ENCODE measurements at places on chromosomes 3 and 15.

DNA sequence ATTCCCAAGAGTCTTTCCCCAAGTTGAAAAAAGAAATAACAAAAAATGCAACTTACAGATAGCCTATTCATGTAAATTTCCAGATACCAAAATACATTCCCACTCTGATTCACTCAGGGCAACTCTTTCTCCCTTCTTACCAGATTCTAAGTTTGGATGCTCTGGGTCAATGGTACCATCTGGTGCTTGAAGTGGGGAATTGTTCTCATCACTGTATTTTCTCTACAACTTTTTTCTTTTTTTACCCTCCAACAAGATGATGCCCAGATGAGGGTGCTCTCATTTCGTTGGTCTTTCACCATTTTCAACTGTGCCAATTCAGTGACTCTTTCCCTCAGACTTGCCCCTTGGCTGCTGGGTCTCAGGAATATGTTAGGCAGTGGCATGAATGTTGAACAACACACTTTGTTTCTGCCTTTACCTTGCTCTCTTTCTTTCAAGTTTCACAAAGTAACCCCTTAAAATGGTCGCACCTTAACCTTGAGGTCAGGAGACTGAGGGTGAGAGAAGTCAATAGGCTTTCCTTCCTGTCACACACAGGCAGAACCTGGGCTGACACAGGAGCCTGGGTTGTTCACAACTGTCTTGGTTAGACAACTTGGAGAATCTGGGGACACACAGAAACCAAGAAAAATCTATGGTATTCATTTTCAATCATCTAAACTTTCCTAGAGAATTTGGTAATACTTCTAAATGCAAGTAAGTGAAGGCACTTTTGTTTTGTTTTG lies 330.7 kb upstream of the SLCO3A1 start:
- DNase-seq, result no peak

DNA sequence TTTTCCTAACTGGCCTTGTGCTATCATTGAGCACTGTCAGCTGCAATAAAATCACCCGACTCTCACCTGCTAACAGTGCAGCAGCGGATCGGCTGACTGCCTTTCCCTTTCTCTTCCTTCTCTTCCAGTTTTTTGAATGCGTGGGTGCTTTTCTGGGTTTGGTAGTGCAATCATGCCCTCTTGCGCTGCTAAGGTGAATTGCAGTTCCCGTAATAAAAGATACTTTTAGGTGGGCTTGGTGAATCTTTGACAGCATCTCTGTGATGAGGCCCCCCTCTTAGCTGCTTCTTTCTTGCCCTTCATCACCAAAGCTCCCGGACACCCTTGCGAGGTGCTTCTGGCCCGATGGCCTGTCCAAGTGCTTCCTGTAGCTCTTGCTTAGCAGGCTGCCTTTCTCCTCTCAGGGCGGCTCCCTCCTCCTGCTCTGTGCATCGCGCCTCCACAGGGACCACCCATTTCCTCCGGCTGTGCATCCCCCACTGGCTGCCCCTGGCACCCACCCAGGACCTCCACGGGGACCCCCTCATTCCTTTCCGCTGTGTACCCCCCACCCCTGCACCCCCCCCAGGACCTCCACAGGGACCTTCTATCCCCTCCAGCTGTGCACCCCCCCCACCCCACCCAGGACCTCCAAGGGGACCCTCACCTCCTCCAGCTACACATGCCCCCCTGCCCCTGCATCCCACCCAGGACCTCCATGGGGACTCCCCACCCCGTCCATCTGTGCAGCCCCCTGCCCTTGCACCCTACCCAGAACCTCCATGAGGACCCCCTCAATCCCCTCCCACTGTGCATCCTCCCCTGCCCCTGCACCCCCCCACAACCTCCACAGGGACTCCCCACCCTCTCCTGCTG lies 50.8 kb upstream of the RPL32 start:
- no peak for DNase-seq

- DNase-seq, result no peak
Measured at GRCh38 chr3:57953576-57953975, 54.6 kb upstream of the FLNB start.

DNA sequence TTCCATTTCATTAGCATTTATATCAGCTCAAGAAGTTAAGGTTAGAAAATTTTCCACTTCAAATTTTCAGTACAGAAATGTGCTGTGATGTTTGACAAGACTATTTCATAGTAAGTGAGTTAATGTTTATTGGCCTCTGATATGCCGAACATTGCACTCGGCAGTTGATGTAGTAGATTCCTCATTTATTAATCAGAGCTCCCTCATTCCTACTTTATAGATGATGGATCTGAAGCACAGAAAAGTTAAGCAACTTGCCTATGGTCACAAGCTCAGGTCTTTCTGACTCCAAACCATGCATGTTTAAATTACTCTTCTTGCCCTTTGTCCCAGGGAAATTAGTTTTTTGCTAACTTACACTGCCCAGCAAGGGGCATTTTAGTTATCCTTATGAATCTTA lies 92.0 kb downstream of the ATG7 start:
- no peak for DNase-seq

- no peak for DNase-seq
Measured at GRCh38 chr3:100603469-100603868, 5.9 kb upstream of the ADGRG7 start.

DNA sequence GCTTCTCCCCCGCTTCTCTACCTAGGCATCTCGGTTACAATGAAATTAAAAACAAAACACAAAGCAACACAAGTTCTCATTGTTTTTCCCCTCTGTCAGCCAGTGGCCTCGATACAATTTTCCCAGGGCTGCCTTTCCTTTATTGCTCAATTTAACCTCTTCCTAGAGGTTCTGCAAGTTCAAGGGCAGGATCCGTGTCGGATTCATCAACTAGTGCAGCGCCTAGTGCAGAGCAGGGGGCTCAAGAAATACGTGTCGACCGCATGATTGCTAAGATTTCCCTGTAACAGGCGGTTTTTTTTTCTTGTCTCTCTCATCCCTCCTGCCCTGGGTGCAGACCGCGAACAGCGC lies 1.4 kb upstream of the BHLHE40 start:
- DNase-seq, result peak; percentile 21

DNA sequence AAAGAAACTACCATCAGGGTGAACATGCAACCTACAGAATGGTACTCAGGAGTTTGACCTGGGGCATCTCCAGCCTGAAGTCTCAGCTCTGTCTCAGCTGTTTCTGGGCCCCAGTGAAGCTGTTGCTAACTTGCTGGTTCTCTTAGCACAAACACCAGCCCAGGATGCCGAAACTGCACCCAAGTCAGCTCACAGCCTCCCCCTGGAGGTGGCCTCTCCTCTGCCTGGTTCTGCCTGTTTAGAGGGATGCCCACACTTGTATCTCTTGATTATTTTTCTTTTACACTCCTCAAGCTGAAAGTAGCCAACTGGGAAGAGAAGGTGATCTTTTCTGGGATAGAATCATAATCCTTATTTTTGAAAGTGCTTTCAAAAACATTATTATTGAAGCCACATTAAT lies 289.0 kb upstream of the RASGRP1 start:
- DNase-seq, result no peak

GRCh38 chr3:119690043-119690656 lies 12.7 kb upstream of the CFAP91 start:
- DNase-seq, result no peak

GRCh38 chr3:72490688-72491435 lies 357.4 kb downstream of the SHQ1 start:
- no peak for DNase-seq

DNA sequence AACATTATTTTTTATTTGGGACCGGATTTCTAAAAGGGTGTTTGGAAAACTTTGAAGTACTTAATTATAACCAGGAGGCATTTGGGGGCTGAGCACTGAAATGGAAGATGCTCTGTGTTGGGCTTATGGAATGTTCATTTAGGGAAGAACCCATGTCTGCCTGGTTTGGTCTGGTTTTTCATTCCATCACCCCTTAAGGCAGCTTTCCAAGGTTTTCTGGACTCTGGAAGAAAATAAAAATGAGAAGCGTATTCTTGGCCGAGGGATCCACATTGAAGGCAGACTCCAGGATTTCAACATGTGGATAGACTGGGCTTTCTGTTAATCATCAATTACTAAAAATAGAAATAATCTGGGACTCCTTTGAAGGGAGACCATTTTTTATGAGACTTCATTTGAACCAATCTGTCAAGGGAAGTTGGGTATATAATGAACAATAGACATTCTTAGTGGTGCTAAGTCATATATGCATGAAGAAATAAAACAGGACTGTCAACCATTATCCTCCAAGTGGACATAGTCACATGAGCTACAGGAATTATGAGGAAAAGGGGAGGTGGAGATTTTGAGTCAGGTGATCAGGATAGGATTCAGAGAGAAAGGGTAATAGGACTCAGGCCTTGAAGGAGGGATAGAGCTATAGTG lies 270.5 kb upstream of the ADAMTS9 start:
- no peak for DNase-seq

DNA sequence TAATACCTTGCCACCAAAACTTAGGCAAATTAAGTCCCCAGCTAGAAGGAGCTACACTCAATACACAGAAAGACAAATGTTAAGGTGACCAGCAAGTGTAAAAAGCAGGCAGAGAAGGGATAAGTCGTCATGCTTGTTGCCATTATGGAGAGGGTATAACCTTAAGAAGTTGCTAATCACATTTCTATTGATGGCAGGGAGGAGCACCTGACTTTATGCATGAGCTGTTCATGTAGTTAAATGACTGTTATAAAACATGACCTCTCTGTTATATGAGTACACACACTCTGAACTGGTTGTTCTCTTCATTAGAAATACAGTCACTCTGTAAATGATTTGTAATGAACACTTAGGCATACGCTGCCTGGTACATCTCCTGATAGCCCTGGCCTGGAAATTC lies 6.6 kb upstream of the CCNL1 start:
- DNase-seq, result no peak

DNA sequence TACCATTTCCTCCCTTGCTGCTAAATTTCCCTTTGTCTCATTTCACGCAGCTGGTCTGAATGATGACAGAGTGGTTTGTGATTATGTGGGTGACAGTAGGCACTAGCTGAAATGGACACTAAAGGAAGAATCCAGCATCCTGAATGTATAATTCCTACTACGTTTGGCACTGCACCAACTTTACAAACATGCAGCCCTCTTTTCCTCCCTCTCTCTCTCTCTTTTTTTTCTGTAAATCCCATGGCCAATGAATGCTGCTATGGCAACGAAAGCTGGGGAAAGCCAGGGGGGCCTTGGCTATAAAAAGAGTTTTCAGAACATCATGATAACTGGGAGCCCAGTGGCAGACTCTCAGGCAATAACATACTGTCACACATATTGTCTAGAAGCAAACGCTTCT lies 367.2 kb upstream of the AGTR1 start:
- DNase-seq, result no peak

- no peak for DNase-seq
Measured at GRCh38 chr15:85910834-85911233, 116.1 kb upstream of the KLHL25 start.

Measured in stimulated activated CD8-positive, alpha-beta memory T cell treated with anti-CD3 and anti-CD28 coated beads, Interleukin-4, amount 100 ng/mL, for 4 hours (primary cell).